Left ventricle myocardium inferior (tissue), 1 donor: ENCODE measurements at places on chromosomes 12 and 14. TPM values are rescaled to one million over a fixed set of nuclear protein-coding genes. Genes with fewer than 3 reads are reported as not detected.

Gene LRRC9
- total RNA-seq, result 0.19 TPM

Gene TRHDE
- 0.96 TPM for total RNA-seq

Gene GARIN6
- not detected for total RNA-seq

Gene RERGL
- 0.69 TPM for total RNA-seq

GRCh38 chr14:81555051-81555450 lies 21.4 kb upstream of the SEL1L start:
- no peak for DNase-seq
- H3K4me1 ChIP-seq, result no peaks in the 10 kb centered on the region
- no peak overlapping the region for H3K4me3 ChIP-seq

- peak overlapping the region; percentile 12 for H3K4me3 ChIP-seq
- peaks cover 38% of the 10 kb centered on the region for H3K4me1 ChIP-seq
- H3K27me3 ChIP-seq, result no peaks in the 10 kb centered on the region
- H3K36me3 ChIP-seq, result no peaks in the 10 kb centered on the region
Observed at GRCh38 chr14:51430633-51431032, 190.6 kb downstream of the TMX1 start.

Gene GEMIN2
- 6.5 TPM for total RNA-seq

DNA sequence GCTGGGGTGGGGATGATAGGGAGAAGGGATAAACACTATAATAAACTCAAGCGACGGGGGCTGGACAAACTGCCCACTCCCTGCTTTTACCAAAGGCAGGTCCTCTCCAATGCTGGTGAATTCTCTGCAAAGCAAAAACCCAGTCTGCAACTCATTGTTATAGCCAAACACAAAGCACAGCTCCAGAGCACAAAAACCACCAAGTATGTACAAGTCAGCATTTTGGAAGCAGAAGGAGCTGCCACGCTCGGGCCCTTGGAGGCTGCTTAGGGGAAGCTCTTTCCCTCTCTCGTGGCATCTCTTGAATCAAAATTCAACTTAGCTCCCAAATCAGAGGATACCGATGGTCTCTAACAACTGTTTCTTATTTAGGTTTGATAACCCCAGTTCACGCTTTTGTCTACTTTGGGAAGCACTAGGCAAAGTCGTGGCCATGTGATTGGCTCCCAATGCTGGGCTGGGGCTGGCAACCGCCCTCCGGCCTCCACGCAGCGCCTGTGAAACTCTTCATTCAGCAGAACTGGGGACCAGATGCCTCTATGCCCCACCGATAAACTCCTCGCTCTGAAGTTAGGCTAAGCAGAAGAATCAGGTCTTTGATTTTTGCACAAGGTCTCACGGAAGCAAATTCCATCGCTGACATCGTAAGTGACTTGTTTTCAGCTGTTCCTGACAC lies 158.5 kb upstream of the FOXN3 start:
- H3K27ac ChIP-seq, result peak overlapping the region; percentile 80
- H3K4me3 ChIP-seq, result no peak overlapping the region
- no peaks in the 10 kb centered on the region for H3K27me3 ChIP-seq

DNA sequence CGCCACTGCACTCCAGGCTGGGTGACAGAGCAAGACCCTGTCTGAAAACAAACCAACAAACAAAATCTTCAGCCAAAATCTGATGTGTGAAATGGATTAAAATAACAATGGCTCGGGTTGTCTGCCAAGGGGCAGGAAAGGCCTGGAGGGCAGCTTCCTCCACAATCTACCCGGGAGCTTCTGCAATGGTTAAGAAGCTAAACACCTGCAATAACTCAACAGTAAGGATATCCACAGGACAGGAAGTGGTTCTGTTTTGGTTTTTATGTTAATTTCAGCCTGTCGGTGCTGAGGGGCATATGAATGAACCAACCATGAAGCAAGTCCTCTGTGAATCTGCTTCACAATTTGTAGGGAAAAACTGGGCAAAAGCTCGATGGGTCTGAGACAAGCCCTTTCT lies 34.4 kb downstream of the RAD52 start:
- H3K4me3 ChIP-seq, result no peak overlapping the region
- DNase-seq, result no peak
- peaks cover 32% of the 10 kb centered on the region for H3K4me1 ChIP-seq
- peak overlapping the region; percentile 5 for H3K27ac ChIP-seq
- no peaks in the 10 kb centered on the region for H3K27me3 ChIP-seq

- DNase-seq, result no peak
- no peak overlapping the region for H3K27ac ChIP-seq
- H3K4me1 ChIP-seq, result peaks cover 9% of the 10 kb centered on the region
- H3K27me3 ChIP-seq, result peaks cover 11% of the 10 kb centered on the region
Observed at GRCh38 chr12:103707446-103707845, 120.4 kb downstream of the STAB2 start.

Gene SLC22A17
- 9.7 TPM for total RNA-seq

DNA sequence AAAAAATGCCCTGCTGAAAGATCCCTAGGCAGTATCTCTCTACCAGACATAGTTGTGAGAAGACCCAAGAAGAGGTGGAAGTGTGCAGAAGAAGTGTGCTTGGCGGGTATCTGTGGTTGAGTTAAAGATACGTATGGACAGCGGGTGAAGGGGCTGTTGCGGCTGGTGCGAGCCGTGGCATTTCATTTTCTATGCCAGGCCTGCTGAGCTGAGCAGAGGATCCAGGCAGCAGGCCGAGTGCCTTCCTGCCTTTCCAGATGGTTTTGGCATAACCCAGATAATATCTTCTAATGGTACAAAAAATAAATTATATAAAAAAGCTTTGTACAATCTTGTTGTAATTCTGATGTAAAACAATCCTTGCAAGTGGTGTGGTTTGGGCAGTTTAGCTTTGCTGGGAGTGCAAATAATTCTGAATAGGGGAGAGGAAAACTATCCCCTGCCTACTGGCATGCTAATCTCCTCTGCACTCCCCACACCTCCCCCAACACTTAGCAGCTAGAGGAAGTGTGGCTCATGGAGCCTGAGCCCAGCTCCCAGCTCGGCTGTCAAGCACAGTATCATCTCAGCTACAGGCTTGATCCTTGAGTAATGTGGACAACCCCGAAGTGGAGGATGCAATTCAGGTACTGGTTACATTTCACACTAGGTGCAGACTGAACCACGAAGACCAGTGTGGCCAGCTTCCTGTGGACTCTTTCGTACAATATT lies 168.9 kb downstream of the VRK1 start:
- no peak overlapping the region for H3K27ac ChIP-seq
- DNase-seq, result no peak
- H3K4me3 ChIP-seq, result no peak overlapping the region

DNA sequence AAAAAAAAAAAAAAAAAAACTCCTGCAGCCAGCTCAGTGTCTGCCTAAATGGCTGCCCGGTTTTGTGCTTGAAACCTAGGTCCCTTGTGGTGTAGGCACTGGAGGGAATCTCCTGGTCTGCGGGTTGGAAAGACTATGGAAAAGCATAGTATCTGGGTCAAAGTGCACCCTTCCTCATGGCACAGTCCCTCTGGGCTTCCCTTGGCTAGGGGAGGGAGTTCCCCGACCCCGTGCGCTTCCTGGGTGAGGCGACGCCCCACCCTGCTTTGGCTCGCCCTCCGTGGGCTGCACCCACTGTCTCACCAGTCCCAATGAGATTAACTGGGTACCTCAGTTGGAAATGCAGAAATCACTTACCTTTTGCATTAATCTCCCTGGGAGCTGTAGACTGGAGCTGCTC lies 14.3 kb downstream of the PTCSC3 start:
- H3K27me3 ChIP-seq, result peaks cover 9% of the 10 kb centered on the region
- no peak overlapping the region for H3K27ac ChIP-seq
- no peak overlapping the region for H3K4me3 ChIP-seq
- H3K36me3 ChIP-seq, result no peaks in the 10 kb centered on the region
- no peak for DNase-seq

- no peaks in the 10 kb centered on the region for H3K4me1 ChIP-seq
- H3K27me3 ChIP-seq, result peaks cover 78% of the 10 kb centered on the region
- no peak for DNase-seq
- no peak overlapping the region for H3K27ac ChIP-seq
Observed at GRCh38 chr12:118773956-118774723, 207.2 kb upstream of the SRRM4 start.

Gene DEPDC4
- total RNA-seq, result 0.47 TPM

DNA sequence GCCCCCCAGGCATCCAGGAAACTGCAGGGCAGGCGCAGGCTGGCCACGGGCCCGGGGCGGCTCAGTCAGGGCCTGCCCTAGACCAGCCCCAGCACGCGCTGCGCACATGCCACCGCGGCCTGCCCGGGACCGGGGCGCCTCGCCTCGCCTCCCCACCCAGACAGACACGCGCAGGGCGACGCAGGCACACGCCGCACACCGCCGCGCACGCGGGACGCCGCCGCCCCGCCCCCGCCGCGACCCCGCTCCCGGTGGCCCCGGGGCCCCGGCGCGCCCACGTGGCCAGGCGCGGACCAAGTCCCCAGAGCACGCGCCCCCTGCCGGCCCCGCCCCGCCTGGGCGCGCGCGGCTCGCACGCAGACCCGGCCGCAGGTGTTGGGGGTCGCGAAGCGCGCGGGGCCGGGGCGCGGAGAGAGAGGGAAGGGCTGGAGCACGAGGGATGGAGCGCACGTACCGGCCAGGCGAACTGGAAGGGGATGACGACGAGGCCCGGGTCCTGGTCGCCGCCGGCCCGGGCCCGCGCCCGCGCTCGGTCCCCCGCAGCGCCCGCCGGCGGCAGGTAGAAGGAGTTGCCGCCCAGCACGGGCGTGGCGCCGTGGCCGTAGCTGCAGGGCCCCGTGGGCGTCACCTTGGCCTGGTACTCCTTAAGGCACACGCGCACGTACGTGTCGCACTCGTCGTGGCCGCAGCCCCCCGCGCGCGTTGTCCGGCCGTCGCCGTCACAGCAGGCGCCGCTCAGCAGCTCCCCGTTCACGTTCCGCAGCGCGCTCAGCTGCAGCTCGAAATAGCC lies 1.1 kb downstream of the JAG2 start:
- DNase-seq, result no peak
- peak overlapping the region; percentile 76 for H3K4me3 ChIP-seq
- H3K4me1 ChIP-seq, result peaks cover 78% of the 10 kb centered on the region
- peak overlapping the region; percentile 78 for H3K27ac ChIP-seq
- H3K27me3 ChIP-seq, result peaks cover 36% of the 10 kb centered on the region

Gene CCDC184
- total RNA-seq, result 1.0 TPM

Gene GPR162
- 6.5 TPM for total RNA-seq

Gene GPR84
- not detected for total RNA-seq

- DNase-seq, result no peak
- no peaks in the 10 kb centered on the region for H3K36me3 ChIP-seq
- no peak overlapping the region for H3K27ac ChIP-seq
- no peaks in the 10 kb centered on the region for H3K4me1 ChIP-seq
- H3K4me3 ChIP-seq, result no peak overlapping the region
Observed at GRCh38 chr12:98612696-98613334, 19.3 kb downstream of the SLC25A3 start.

Gene RPL10L
- total RNA-seq, result not detected

DNA sequence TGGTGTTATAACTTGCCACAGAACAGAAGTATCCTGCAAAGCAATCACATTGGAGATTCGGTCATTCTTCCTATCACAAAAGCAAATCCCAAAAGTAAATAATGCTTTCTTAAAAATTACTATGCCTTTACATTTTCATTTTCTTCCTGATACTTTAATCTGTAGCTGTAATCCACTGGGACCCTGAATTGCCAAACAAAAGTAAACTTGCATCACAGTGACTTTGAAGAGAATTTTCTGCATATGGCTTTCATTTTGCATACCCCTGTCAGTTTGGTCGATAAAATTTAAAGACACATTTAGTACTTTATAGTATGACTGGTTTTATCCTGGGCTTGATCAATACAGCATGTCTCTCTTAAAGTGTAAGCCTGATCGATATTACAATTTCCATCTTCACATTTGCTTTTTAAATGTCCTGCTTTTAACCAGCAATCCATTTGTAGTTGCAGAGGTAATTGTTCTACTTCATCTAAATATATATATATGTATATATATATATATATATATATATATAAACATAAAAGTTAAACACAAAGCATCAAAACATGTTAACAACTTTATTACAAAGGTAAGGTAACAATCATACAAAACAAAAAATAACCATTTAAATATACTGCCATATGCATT lies 53.7 kb upstream of the PLEKHA5 start:
- H3K4me3 ChIP-seq, result no peak overlapping the region
- no peaks in the 10 kb centered on the region for H3K36me3 ChIP-seq
- no peak for DNase-seq

DNA sequence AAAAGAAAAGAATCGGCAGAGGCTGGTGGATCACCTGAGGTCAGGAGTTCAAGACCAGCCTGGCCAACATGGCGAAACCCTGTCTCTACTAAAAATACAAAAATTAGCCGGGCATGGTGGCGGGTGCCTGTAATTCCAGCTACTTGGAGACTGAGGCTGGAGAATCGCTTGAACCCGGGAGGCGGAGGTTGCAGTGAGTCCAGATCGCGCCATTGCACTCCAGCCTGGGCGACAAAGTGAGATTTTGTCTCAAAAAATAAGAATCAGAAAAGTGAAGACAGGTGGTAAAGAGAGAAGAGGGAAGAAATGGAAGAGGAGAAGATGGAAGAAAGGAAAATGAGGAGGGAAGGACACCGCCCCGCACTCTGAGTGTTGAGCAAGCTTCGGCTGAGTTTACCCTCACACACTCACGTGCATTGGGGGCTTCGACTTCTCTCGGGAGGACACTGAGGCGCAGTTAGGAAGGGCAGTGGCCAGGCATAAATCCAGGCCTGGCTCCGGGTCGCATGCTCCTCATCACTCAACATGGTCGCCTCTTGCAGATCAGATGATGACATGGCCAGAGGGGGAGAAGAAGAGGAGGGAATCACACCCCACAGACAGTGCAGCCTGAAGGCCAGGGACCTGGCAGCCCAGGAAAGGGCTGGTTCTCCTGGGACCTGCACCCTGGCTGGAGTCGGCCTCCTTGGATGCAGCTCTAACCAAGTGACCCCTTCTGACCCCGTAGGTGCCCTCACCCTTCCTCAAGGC lies 61.1 kb downstream of the PRMT8 start:
- no peak overlapping the region for H3K4me3 ChIP-seq
- H3K36me3 ChIP-seq, result no peaks in the 10 kb centered on the region
- DNase-seq, result no peak
- H3K27ac ChIP-seq, result no peak overlapping the region

GRCh38 chr12:27463511-27464219 lies 17.1 kb downstream of the SMCO2 start:
- H3K4me3 ChIP-seq, result no peak overlapping the region
- DNase-seq, result no peak
- no peaks in the 10 kb centered on the region for H3K27me3 ChIP-seq

- no peaks in the 10 kb centered on the region for H3K36me3 ChIP-seq
- no peak for DNase-seq
- H3K27me3 ChIP-seq, result no peaks in the 10 kb centered on the region
- H3K4me3 ChIP-seq, result no peak overlapping the region
- H3K27ac ChIP-seq, result peak overlapping the region; percentile 20
- peaks cover 8% of the 10 kb centered on the region for H3K4me1 ChIP-seq
Observed at GRCh38 chr12:18811273-18811672, 73.4 kb downstream of the CAPZA3 start.

Gene CD163L1
- 2.5 TPM for total RNA-seq

Gene CIROP
- total RNA-seq, result not detected

- no peaks in the 10 kb centered on the region for H3K27me3 ChIP-seq
- H3K36me3 ChIP-seq, result no peaks in the 10 kb centered on the region
- H3K27ac ChIP-seq, result peak overlapping the region; percentile 86
- DNase-seq, result no peak
Observed at GRCh38 chr12:6183689-6184428, 16.3 kb upstream of the CD9 start.

GRCh38 chr14:74524076-74524811 lies 30.7 kb downstream of the ISCA2 start:
- H3K4me3 ChIP-seq, result no peak overlapping the region
- H3K36me3 ChIP-seq, result no peaks in the 10 kb centered on the region
- no peak for DNase-seq
- H3K4me1 ChIP-seq, result no peaks in the 10 kb centered on the region

GRCh38 chr12:27237790-27238771 lies 6.0 kb upstream of the STK38L start:
- DNase-seq, result no peak
- H3K27ac ChIP-seq, result peak overlapping the region; percentile 14
- no peaks in the 10 kb centered on the region for H3K27me3 ChIP-seq
- no peak overlapping the region for H3K4me3 ChIP-seq
